Kidney capillary endothelial cell (primary cell): ENCODE measurements at places on chromosomes 6 and 20.

GRCh38 chr6:31037682-31038081 lies 27.4 kb downstream of the MUC22 start:
- no peak for DNase-seq

- no peak for DNase-seq
Measured at GRCh38 chr6:158789115-158789917, 29.9 kb downstream of the EZR start.

GRCh38 chr6:1103945-1104623 lies 207.8 kb upstream of the FOXQ1 start:
- DNase-seq, result no peak

DNA sequence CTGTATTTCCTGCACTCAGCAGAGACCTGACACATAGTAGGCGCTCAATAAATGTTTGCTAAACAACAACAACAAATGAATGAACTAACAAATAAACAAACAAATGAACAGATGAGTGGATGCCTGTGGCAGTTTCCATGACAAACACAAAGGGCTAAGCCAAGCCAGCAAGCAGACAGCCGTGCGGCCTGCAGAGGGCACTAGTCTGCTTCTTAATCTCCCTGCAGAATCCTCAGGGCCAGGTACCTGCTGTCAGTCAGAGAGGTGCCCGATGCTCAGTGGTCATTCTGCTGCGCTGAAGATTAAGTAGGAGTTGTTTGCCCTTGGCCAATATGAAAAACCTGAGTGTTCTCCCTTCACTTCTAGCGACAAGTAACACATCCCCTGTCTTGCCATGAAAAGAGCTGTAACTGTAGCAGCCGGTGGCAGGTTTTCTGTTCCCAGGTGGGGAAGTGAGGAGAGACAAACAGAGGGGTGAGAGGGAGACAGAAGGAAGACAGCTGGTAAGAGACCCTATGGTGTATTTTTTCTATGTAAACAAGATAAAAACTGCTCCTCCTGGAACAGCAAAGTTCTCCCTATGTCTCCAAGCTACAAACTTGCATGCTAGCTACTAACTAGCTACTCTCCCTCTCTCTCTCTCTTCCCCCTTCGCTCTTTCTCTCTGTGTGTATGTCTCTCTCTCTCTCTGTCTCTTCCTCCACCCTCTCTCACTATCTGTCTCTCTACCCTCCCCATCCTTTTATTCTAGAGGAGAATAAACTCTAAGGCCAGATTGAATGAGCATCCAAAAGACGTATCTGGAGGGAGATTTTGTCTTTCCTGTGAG lies at the start of gene MC3R:
TSS of gene MC3R (plus strand) at position 779 of the 829 bp plus-strand sequence. CDS start 112 bp downstream, outside the sequence.
- DNase-seq, result peak; percentile 4

GRCh38 chr6:126198631-126199030 lies 141.3 kb upstream of the CENPW start:
- DNase-seq, result no peak

- DNase-seq, result no peak
Measured at GRCh38 chr6:108760126-108761050, 87.8 kb upstream of the ARMC2 start.
